ENCODE measurements at places on chromosomes 3 and 15.

GRCh38 chr3:61610316-61610715 is 48.9 kb downstream of the PTPRG start:
- no peak for DNase-seq

DNA sequence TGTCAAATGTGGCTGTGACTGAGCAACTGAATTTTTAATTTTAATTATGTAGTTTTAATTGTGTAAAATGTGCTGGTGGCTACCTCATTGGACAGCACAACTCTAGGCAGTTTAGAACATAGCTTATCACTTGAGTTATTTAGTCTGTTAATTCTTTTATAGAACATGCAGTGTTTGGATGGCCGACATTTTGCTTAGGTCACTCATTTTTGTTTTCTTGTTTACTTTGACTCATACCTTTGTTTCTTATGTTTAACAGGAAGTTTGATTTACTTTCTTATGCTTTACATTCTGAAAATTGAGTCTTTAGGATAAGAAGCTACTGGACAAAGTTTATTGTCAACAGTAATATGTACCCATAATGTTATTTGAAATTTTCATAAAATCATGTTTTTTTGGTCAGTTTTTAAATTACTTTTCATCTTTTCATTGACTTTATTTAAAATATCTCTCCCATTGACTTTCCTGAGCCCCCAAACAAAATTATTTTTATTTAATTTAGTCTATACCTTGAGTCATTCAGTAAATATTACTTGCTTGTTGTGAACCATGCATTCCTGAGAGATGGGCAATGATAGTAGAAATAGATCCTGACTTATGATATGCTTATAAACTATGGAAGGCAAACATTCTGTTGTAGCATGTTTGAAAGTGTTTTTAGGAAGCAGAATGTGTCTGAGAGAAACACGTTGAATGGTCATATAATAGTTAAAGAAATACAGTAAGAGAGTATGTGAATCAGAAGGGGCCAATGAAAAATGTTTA is 60.6 kb downstream of the TCF12 start:
- peak; percentile 52 for DNase-seq

- no peak for DNase-seq
Measured at GRCh38 chr3:27993051-27993450, 248.4 kb upstream of the CMC1 start.

GRCh38 chr3:65627062-65627461 is 411.7 kb downstream of the MAGI1 start:
- no peak for DNase-seq

DNA sequence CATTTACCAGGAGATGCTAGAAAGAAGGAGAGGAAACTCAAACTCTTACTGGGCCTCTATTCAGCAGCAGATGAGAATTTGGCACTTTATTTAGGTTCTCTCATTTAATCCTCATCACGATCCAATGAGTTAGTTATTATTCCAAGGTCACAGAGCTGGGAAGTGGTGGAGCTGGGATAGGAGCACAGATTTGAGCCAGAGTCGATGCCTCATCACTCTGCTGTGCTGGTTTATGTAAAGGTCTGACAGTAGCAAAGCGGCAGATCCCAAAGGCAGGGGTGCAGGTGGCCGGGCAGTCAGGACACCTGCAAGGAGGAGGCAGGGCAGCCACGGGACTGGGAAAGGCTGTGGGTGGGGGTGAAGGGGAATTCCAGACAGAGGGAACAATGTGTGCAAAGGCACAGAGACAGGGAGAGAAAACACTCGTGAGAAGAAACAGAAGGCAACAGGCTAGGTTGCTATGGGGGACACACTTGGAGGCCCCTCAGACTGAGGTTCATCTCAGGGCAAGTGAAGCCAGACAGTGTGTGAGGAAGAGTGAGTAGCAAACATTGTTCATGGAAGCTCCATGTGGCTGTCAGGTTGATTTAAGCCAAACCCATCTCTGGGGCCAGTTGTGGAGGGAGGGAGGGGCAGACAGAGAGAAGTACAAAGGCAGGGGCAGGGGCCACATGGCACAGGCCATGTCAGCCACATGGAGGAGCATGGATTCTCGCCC is 26.8 kb downstream of the RAB6B start:
- no peak for DNase-seq

- no peak for DNase-seq
Measured at GRCh38 chr3:158273656-158274055, 163.8 kb downstream of the RSRC1 start.
